Suprapubic skin (tissue), 4 donors: ENCODE measurements at places on chromosomes 12 and 14. TPM values are rescaled to one million over a fixed set of nuclear protein-coding genes. Genes with fewer than 3 reads are reported as not detected.

- no peak for DNase-seq
- no peaks in the 10 kb centered on the region for H3K27me3 ChIP-seq
- H3K4me3 ChIP-seq = no peak overlapping the region
- H3K4me1 ChIP-seq = peaks cover 7% of the 10 kb centered on the region
- H3K27ac ChIP-seq = no peak overlapping the region
These were observed 61.8 kb downstream of the GLT1D1 start for GRCh38 chr12:128914908-128915563.

Gene NELL2
- 20.5 TPM for total RNA-seq

GRCh38 chr14:94472842-94473241 lies 3.2 kb downstream of the SERPINA9 start:
- DNase-seq = peak; percentile 43
- no peaks in the 10 kb centered on the region for H3K36me3 ChIP-seq
- no peak overlapping the region for H3K27ac ChIP-seq
- H3K27me3 ChIP-seq = no peaks in the 10 kb centered on the region
- no peaks in the 10 kb centered on the region for H3K4me1 ChIP-seq

Gene GPRC5A
- 7.8 TPM for total RNA-seq

Gene CTSG
- not detected for total RNA-seq

DNA sequence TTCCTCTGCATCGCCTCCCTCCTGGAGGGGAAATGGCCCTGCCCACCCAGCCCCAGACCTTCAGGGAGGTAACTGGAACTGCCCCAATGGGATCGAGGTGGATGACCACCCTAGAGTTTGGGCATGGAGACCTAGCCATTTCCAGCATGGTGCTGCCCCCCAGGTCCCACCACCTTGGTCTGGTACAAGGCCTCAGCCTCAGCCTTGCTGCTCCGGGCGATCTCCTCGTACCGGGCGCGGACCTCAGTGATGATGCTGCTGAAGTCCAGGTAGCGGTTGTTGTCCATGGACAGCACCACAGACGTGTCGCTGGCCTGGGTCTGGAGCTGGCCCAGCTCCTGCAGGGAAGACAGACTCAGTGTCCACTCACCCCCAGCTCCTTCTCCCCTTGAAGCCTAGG lies 4.4 kb downstream of the KRT78 start:
- no peak for DNase-seq
- H3K27me3 ChIP-seq = no peaks in the 10 kb centered on the region
- no peak overlapping the region for H3K4me3 ChIP-seq
- H3K4me1 ChIP-seq = peaks cover 21% of the 10 kb centered on the region
- H3K36me3 ChIP-seq = no peaks in the 10 kb centered on the region

DNA sequence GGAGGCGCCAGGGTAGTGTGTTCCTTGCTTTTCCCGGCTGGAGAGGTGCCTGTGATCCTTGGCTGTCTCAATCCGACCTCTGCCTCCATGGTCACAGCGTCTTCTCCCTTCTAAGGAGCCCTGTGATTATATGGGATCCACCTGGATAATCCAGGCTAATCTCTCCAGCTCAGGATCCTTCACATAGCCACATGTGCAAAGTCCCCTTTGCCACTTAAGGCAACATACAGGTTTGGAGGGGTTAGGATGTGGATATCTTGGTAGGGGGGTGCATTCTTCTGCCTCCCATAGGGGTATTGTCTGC lies 1.2 kb upstream of the HVCN1 start:
- H3K27ac ChIP-seq = peak overlapping the region; percentile 67
- H3K36me3 ChIP-seq = no peaks in the 10 kb centered on the region
- peaks cover 23% of the 10 kb centered on the region for H3K4me1 ChIP-seq
- DNase-seq = no peak

DNA sequence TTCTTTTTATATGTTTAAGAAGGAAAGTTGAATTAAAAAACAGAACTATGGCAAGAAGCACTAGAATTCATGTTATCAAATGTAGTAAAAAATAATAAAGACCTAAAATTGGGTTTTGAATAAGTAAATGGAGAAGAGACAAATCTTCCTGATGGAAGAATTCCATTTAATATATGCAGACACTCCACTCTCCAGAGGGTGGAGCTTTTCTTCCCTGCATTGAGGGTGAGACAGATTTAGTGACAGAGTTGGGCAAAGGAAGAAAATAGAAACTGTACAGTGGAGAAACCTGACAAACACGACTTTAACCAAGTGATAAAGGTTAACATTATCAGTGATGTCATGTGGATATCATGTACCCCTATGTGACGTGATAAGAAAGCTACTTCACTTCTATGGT lies 217.6 kb downstream of the PRKD1 start:
- H3K27ac ChIP-seq = no peak overlapping the region
- H3K36me3 ChIP-seq = no peaks in the 10 kb centered on the region

DNA sequence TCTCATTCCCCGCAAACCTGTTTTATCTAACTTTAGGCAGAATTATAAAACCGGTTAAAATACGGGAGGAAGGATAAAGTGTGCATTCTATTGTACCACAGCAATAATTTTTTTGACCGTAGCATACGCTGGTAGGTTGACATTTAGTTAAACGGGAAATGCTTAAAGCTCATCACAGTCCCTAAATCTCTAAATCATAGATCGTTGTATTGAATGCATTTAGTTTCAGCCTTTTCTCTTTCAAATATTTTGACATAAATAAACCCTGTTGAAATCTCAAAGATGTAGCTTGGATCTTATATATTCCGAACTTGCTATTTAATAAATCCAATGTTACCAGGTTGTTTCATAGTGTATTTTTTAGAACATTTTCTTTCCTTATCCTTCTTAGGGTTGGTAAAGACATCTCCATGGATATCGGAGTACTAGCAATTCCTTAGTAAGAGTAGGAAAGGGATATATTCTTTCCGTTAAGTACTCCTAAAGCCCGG lies 798 bp downstream of the CLEC2B start:
- no peak for DNase-seq
- H3K36me3 ChIP-seq = no peaks in the 10 kb centered on the region
- peaks cover 29% of the 10 kb centered on the region for H3K4me1 ChIP-seq
- peak overlapping the region; percentile 94 for H3K27ac ChIP-seq
- H3K4me3 ChIP-seq = peak overlapping the region; percentile 48
